ELR (cell line): ENCODE measurements at places on chromosomes 13 and 19.

- DNase-seq, result peak; percentile 54
These were observed 636 bp upstream of the FOXO1 start for GRCh38 chr13:40666933-40667621.

GRCh38 chr19:8484331-8484894, 18.0 kb downstream of the PRAM1 start:
- no peak for DNase-seq

GRCh38 chr19:8257052-8257443, 47.9 kb downstream of the CERS4 start:
- DNase-seq, result peak; percentile 31

- DNase-seq, result no peak
These were observed 128.2 kb downstream of the MZT1 start for GRCh38 chr13:72599178-72599743.

GRCh38 chr19:23523863-23524262, 128.6 kb upstream of the ZNF91 start:
- no peak for DNase-seq
